ENCODE measurements at places on chromosomes 3 and 15.
A peak's percentile ranks its signal among the peaks of the same experiment; 100 is the strongest.

GRCh38 chr3:31615071-31615875 lies 82.5 kb downstream of the STT3B start:
- DNase-seq, result no peak

DNA sequence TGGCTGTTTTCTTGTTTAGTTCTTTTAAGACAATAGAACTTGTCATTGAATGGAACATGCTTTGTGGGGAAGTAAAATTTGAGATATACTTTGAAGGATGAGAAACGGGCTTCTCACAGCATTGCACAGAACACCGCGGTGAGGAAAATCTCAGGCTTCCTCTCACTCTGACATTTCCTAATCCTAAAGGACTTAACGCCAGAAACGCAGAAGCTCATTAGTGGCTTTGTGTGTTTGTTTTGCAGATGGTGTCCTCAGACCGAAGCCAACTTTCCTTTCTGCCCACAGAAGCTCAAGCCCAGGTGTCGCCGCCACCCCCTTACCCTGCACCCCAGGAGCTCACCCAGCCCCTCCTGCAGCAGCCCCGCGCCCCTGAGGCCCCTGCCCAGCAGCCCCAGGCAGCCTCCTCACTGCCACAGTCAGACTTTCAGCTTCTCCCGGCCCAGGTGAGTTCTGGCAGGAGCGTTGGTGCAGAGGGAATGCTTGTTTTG lies 78.9 kb upstream of the BLM start:
- DNase-seq, result no peak

DNA sequence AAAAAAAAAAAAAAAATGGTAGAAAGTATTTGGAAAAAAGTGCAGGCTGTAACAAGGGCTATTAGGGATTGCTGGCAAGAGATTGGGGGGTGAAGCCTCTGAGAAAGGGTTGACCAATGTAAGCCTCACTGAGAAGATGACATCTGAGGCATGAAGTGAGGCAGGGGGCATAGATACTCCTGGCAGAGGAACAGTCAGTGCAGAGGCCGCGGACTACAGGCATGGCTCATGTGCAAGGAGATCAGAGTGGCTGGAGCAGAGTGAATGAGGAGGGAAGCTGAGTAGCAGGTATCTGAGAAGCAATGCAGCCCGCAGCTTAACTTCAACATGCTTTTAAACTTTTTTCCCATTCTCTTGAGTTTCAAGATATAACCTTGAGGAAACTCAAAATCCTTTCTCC lies 5.4 kb downstream of the FBXL22 start:
- no peak for DNase-seq

DNA sequence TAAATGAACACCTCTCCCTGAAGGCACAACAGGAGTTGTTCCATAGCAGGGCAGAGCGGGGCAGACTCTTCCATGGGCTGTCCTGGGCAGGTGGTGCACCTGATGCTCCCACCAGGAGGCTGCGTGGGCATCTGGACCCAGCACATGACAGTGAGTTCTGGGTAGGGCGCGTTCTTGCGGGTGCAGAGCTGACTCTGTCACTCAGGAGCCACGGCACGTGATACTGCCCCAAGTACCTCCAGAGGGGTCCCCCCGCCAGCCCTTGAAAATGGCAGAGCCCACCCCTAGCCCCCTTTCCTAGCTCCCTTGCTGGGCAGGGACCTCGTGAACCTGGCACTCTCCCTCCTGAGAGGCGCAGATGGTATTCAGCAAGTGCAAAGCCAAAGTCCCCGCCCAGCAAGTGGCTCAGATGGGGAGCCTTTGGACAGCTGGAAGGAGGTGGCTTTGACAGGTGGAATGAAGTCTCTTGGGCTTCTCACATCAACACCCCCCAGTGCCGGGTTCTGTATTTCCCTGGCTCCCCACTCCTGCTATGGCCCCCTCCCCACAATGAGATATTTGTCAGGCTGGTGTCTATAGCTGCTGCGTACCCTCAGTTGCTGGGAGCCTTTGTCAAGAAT lies 172.1 kb downstream of the TBC1D2B start:
- no peak for DNase-seq

- no peak for DNase-seq
Measured at GRCh38 chr15:56619887-56620286, 113.4 kb downstream of the ZNF280D start.

DNA sequence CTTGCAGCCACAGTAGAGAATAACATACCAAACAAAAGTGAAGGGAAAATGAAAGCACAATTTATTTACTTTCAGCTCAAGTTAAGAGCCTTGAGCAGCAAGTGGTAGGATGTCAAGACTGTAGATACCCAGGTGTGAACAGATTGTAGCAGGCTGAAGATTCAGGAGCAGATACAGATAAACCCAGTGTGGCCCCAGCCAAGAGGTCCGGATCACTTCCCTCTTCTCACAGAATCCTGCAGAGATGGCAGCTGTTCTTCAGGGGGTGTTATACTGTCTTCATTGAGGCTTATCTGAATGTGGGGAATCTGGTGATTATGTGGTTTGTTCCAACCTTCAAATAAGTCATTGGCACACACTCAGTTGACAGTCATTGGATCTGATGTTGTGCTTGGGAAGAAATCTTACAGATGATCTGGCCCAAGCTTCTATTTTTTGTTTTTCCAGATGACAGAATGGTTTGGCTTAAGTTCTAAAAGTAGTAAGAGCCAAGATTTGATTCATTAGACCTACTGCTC lies 2.2 kb downstream of the STARD9 start:
- no peak for DNase-seq

GRCh38 chr3:43883729-43884396 lies 193.1 kb downstream of the ABHD5 start:
- DNase-seq, result no peak

- no peak for DNase-seq
Measured at GRCh38 chr15:52255008-52255407, 40.6 kb downstream of the MYO5C start.

GRCh38 chr15:65339920-65340319 lies 35.4 kb downstream of the RNU5B-1 start:
- DNase-seq, result no peak

GRCh38 chr3:14548321-14548729 lies 8.2 kb upstream of the GRIP2 start:
- DNase-seq, result peak; percentile 66

DNA sequence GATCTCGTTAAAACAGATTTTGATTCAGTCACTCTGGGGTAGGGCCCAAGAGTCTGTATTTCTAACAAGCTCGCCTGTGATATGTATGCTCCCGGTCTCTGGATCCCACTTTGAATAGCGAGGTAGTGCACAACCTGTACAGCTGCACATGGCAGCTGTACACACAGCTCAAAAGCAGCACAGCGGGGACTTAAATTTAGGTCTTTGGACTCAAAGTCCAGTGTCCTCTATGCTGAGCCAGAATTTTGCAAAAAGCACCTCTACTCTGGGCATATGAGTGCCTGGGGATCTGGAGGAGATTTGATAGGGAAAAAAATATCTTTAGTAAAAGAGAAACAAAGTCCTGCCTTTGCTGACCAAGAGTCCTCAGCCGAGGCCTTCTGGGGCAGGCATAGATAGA lies 83.1 kb downstream of the HMG20A start:
- DNase-seq, result no peak

- DNase-seq, result no peak
Measured at GRCh38 chr3:138445236-138445635, 10.8 kb downstream of the ESYT3 start.

- DNase-seq, result no peak
Measured at GRCh38 chr3:65907232-65908130, 131.2 kb downstream of the MAGI1 start.

DNA sequence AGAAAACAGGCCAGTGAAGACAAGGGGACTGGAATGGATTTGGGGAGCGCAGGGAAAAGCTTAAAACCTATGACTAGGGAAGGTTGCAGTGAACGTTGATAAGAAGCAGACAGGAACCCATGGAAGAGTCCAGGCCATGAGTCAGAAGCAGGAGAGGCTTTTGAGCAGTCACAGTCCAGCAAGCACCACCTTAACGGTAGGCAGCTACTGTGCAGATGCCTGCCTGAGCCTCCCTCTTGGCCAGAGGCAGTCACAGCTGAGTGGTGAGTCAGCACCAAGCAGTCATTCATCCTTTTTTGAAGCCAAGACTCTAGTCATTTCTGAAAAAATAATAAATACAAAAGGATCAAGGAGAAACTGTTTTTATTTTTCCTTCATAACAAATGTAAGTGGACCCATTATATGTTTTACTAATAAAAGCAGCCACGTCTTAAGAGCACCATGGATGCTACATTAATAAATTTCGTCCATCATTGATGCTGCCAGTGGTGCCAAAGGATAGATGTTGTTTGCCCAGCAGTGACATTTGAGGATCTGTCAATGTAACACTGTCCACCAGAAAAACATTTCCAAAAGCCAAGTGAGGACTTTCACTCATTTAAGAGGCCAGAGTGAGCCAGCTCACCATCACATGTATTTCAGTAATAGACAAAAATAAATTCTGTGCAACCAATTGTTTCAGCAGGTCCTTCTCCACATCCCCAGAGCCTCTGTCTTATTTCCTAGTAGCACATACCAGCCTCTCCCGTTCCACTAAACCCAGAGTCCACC lies 42.1 kb upstream of the ACTC1 start:
- peak; percentile 33 for DNase-seq

DNA sequence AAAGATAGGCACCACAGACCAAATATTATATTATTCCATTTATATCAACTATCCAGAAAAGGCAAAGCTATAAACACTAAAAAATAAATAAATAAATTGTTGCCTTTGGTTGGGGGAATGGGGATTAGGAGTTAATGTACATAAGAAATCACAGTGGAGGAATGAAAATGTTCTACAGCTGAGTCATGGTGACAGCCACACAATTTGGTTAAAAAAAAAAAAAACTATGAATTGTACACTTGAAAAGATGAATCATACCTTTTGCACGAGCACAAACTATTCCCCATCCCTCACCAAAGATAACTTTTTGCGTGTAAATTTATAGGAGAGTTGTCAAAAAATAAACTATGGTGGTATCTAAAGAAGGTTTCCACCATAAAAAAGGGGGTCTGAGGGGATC lies 103.2 kb downstream of the TBC1D5 start:
- peak; percentile 75 for DNase-seq

DNA sequence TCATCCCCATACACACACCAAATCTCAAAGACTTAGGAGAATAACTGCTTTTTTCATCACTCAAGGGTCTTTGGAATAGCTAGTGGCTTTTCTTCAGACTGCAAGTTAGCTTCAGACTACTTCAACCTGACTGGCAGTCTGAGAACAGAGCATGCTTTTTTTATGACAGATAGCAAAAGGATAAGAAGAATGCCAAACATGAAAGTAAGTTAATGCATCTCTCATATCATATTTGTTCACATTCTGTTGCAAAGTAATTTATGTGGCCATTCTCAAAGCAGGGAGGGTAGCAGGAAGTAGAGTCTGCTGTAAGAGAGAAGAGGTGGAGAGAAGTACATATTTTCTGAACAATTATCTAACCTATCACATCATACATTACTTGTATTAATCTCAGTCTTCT lies 544.4 kb downstream of the ZPLD1 start:
- no peak for DNase-seq

GRCh38 chr3:178777718-178778411 lies 241.6 kb downstream of the KCNMB2 start:
- peak; percentile 13 for DNase-seq

GRCh38 chr15:80999623-81000036 lies 1.1 kb upstream of the TLNRD1 start:
- DNase-seq, result no peak

GRCh38 chr3:15753056-15753710 lies 44.6 kb downstream of the ANKRD28 start:
- DNase-seq, result no peak

DNA sequence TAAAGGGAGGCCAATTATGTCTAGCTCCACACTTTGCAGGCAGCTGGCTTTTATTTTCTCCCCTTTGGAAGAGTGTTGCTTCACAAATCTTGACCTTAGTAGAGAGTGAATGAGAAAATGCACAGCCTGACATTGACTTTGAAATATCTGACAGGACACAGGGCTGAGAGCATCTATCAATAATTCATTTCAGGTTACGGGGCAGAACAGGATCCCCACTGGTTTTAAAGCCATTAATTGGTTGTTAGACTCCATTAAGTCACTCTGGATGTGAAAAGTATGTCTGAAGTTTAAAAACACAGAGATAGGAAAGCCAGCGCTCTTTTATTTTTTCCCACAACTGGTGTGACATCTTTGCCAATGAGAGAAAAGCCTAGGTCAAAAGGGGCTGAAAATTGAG lies 251.9 kb upstream of the TMC3 start:
- DNase-seq, result no peak

DNA sequence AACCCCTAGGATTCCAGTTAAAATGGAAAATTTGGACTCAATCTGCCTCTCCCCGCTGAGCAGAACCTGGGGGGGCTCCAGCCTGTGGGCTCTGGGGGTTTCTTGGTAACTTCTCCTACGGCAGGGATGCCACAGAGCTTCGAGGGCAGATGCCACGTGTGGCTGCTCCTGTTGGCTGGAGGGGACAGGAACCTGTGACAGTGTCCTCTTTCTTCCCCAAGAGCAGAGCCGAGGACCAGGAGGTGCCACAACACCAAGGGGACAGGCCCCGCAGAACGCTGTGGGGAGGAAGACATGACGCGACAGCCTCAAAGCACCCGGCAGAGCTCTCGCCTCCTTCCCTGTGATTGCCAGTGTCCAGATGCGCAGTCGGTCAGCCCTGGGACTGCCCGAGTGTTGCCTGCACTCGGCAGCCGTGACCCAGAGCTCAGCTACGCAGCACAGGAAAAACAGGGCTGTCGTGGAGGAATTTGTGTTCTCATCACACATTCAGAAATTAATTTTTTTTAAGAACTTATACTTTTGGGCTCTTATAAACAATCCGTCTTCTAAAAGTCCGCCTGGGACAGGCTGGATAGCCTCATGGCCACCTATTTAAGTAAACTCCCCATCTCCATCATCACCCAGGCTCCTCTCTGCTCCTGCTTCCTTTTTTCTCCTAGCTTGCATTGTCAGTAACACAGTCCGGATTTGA lies 131.9 kb upstream of the MEF2A start:
- no peak for DNase-seq

- no peak for DNase-seq
Measured at GRCh38 chr3:196220587-196220986, 4.3 kb downstream of the SLC51A start.

DNA sequence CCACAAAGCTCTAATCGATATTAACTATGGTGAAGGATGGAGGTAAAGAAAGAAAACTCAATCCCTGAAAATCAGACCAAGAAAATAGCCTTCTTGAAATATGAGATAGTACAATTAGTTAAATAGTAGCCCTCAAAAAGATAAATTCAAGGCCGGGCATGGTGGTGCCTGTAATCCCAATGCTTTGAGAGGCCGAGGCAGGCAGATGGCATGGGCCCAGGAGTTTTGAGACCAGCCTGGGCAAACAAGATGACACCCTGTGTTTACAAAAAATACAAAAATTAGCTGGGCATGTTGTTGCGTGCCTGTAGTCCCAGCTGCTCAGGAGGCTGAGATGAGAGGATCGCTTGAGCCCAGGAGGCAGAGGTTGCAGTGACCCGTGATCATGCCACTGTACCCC lies 31.6 kb upstream of the CEP152 start:
- DNase-seq, result no peak

- DNase-seq, result no peak
Measured at GRCh38 chr3:126512916-126513650, 4.5 kb downstream of the UROC1 start.

DNA sequence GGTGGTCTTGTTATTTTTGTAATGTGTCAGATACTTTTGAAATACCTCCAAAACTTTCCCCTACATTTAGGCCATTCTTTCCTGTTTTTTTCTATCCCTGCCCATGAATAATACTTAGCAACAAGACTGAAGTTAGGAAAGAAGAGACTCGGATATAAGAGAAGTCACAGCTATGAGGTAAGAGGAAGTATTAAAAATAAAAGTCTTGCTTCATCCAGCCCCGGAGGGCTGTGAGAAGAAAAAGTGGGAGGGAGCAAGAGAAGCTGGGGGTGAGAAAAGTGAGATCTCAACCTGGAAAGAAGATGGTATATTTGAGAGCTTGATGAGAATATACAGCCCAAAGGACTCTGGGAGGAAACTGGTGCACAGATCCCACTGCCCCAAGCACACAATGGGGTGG lies 213.5 kb upstream of the CDIN1 start:
- DNase-seq, result no peak
